ENCODE measurements at places on chromosomes 16 and 17.

DNA sequence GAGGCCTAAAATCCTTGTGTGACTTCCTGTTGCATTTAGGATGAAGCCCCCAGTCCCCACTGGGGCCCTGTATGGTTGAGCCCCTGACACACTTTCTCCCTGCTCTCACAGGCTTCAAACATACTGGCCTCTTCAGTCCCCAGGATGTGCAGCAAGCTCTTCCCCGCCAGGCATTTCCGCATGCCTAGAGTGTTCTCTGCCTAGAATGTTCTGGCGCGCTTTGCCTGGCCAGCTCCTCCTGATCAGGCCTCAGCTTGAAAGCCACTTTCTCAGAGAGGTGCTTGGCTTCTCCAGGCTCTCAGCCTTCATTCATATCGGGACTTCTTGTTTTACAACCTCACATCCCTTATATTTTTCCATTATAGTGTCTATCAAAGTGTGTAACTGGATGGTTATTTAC, 123.7 kb downstream of the SPACA3 start:
- DNase-seq, result no peak

DNA sequence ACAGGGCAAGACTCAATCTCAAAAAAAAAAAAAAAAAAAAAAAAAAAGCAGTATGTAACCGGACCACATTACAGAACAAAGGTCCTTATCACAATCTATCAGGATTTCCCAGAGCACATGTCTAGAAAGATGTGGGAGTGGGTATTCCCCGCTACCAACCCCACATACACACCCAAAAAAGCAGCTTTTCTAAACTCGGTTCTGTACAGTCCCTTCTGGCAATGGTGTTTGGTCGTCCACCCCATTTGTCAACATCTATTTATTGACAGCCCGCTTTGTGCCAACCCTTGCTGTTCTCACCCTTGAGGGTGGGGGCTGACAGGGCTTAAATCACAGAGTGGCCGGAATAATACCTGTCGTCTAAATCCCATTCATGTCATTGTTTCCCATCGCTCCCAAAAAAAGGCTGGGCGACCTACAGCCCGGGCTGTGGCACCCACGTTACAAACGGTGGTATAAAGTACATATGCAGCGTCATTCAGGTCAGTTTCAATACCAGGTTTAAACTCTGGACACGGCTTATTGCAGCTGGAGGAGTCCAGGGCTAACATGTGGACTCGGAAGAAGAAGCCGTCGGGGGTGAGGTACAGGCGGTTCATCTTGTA, 3.6 kb downstream of the C17orf58 start:
- DNase-seq, result no peak

- no peak for DNase-seq
These were observed at the start of gene MT1E for GRCh38 chr16:56625140-56625942. Gene MT1E (plus strand): TSS chr16:56625781. CDS start chr16:56625852, 71 bp downstream.

DNA sequence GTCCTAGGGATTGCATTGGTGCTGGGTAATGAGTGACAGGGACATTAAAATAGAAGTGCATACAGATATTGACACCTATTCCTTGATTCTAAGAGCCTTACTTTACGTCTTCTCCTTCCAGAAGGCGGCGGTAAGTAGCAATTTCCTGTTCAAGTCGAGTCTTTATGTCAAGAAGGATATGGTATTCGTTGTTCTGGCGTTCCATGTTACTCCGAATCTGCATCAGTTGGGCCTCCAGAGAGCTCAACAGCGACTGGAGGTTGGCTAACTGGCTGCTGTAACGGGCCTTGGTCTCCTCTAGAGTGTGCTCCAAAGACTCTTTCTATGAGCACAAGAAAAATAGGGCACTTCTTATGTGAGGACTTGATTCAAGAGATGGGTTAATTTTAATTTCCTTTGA, 7.0 kb downstream of the KRT20 start:
- DNase-seq, result no peak

GRCh38 chr16:30724641-30725417, 23.4 kb upstream of the PHKG2 start:
- DNase-seq, result no peak

- no peak for DNase-seq
These were observed 71.2 kb downstream of the PLD6 start for GRCh38 chr17:17134957-17135333.

Data from GM12891 (cell line).